IMR-90 (cell line): ENCODE measurements at places on chromosomes 2 and 18. TPM values are rescaled to one million over a fixed set of nuclear protein-coding genes. Genes with fewer than 3 reads are reported as not detected.

- peaks cover 3% of the 10 kb centered on the region; the same call in 1 of the 2 replicates for H3K4me1 ChIP-seq
- no peaks in the 10 kb centered on the region for H3K27me3 ChIP-seq
- DNase-seq: no peak
These were observed 3.7 kb upstream of the SERTAD2 start for GRCh38 chr2:64657411-64657810.

DNA sequence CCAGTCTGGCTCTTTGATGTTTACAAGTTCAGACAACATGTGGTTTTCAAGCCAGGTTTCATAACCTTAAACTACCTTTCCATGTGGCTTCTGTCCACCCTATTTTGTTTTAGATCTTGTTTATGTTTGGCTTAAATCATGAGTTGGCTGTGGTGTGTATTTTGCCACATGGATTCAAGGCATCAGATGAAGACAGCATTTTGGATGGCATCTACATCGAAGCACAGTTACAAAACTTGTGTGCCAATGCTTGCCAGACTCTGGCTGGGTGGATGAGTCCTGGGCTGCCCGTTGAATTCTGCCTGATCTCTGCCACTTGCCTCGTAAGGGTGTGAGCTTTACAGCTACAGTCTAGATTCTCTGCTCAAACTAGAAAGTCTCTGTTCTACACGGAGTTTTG lies 335.3 kb downstream of the MYCN start:
- no peak overlapping the region for H3K4me3 ChIP-seq
- H3K27me3 ChIP-seq: no peaks in the 10 kb centered on the region
- H3K4me1 ChIP-seq: no peaks in the 10 kb centered on the region
- no peaks in the 10 kb centered on the region for H3K36me3 ChIP-seq
- no peak for DNase-seq
- H3K27ac ChIP-seq: no peak overlapping the region

- no peak overlapping the region for H3K4me3 ChIP-seq
- H3K27ac ChIP-seq: no peak overlapping the region
- no peaks in the 10 kb centered on the region for H3K27me3 ChIP-seq
- H3K4me1 ChIP-seq: peaks cover 2% of the 10 kb centered on the region; the same call in 1 of the 2 replicates
- peaks cover 59% of the 10 kb centered on the region for H3K36me3 ChIP-seq
These were observed 18.3 kb downstream of the CCT7 start for GRCh38 chr2:73252238-73253027.

- no peak for DNase-seq
- no peaks in the 10 kb centered on the region for H3K36me3 ChIP-seq
- H3K4me3 ChIP-seq: no peak overlapping the region
- H3K4me1 ChIP-seq: no peaks in the 10 kb centered on the region
- no peak overlapping the region for H3K27ac ChIP-seq
These were observed 178.0 kb upstream of the SPOPL start for GRCh38 chr2:138323382-138324067.

- no peak overlapping the region for H3K27ac ChIP-seq
- H3K27me3 ChIP-seq: no peaks in the 10 kb centered on the region
- H3K36me3 ChIP-seq: no peaks in the 10 kb centered on the region
These were observed 47.3 kb downstream of the CD8B2 start for GRCh38 chr2:106534471-106534870.

DNA sequence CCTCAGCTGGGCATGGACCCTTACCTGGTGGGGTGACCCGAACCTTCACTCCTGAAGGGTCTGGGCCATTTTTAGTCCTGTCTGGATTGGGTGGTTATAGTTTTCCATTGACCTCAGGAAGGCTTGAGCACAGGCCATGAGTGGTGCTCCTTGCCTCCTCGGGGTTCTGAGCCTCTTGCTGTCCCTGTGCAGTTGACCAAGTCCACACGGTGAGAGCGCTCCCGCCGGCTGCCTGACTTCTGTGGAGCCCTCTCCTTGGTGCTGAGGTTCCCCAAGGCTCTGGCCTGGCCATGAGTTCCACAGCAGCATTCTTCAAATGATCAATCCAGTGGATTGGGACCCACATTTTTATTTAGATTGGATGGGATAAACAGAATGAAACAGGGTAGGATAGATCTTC lies 159.5 kb downstream of the SEPTIN10 start:
- peaks cover 52% of the 10 kb centered on the region for H3K36me3 ChIP-seq
- H3K4me1 ChIP-seq: no peaks in the 10 kb centered on the region
- H3K4me3 ChIP-seq: no peak overlapping the region
- DNase-seq: no peak

- no peak overlapping the region for H3K27ac ChIP-seq
- H3K4me1 ChIP-seq: no peaks in the 10 kb centered on the region
- no peak for DNase-seq
- peaks cover 9% of the 10 kb centered on the region for H3K27me3 ChIP-seq
These were observed 124.6 kb downstream of the VIT start for GRCh38 chr2:36820942-36821605.

- no peak overlapping the region for H3K4me3 ChIP-seq
- no peaks in the 10 kb centered on the region for H3K36me3 ChIP-seq
These were observed 137.8 kb upstream of the SKOR2 start for GRCh38 chr18:47389210-47389609.

DNA sequence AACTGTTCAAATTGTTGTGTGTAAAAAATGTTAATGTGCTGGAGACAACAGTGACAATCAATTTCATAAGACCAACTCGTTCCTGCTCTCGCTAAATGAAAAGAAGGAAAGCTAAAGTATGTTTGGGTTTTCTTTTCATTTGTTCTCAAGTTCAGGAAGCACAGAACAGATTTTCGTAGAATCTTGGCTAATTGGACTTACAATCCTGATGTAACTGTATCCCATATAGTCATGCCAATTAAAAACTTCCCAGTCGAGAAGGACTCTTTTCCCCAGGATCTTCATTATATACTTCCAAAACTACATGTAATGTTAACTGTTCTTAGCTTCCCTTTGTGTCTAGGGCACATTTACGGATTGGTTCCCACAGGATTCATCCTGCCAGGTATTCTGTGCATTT lies 135.4 kb upstream of the ITGB6 start:
- H3K4me1 ChIP-seq: peaks cover 35% of the 10 kb centered on the region
- DNase-seq: no peak
- no peak overlapping the region for H3K4me3 ChIP-seq
- H3K36me3 ChIP-seq: peaks cover 5% of the 10 kb centered on the region
- H3K27ac ChIP-seq: no peak overlapping the region

- H3K4me3 ChIP-seq: no peak overlapping the region
- H3K27me3 ChIP-seq: no peaks in the 10 kb centered on the region; the same call in 1 of the 2 replicates
- H3K27ac ChIP-seq: no peak overlapping the region
- no peak for DNase-seq
These were observed 254.7 kb downstream of the VAPA start for GRCh38 chr18:10168477-10168876.

DNA sequence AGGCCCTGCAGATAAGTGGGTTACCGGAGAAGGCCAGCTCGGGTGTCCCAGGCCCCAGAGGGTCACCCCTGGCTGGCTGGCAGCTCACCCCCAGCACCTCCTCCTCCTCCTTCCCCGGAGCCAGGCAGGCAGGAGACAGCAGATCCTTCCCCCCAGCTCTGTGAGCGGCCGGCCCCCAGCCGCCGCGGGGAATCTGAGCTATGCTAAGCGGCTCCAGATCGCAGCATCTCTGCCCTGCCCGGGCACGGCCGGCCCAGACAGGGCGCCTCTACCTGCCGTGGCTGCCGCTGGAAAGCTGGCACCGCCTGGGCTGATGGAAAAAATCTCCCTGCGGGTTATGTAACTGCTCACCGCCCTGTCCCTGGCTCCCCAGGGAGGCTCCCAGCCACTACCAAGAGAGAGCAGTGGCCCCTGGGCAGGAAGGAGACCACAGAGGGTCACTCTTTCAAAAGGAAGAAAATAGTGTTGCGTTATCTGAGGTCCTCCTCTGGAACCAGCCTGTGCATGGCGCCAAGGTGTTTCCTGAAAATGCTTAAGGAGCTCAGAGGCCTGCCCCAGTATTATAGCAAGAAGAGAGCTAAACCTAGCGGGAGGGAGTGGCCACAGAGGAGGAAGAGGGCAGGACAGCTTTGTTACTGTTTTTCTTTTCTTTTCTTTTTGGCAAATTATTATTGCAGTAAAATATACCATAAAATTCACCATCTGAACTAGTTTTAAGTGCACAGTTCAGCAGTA lies 179.0 kb downstream of the SMAD7 start:
- no peak for DNase-seq
- no peaks in the 10 kb centered on the region for H3K27me3 ChIP-seq
- no peak overlapping the region for H3K27ac ChIP-seq
- H3K4me1 ChIP-seq: peaks cover 9% of the 10 kb centered on the region
- H3K36me3 ChIP-seq: peaks cover 48% of the 10 kb centered on the region

DNA sequence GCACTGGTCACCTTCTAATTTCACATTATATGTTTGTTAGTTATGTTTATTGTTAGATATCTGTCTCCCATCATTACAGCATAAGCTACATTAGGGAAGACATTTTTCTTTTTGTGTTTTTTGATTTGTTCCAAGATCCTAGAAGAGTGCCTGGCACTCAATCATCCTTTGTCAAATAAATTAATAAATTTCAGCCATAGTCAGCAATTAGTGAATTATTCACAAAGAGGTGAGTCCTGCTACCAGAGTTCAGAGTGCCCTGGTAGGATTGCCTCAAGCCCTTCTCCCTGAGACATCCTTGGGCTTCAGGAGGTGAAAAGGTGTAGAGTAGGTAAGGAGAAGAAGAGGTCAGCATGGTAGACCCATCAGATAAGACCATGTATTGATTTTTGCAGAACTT lies 186.2 kb upstream of the CTAGE1 start:
- H3K4me3 ChIP-seq: no peak overlapping the region
- no peaks in the 10 kb centered on the region for H3K27me3 ChIP-seq
- DNase-seq: no peak
- peaks cover 9% of the 10 kb centered on the region for H3K4me1 ChIP-seq

GRCh38 chr18:31209041-31209440 lies 46.4 kb upstream of the DSC1 start:
- H3K4me3 ChIP-seq: no peak overlapping the region
- H3K4me1 ChIP-seq: no peaks in the 10 kb centered on the region
- H3K36me3 ChIP-seq: no peaks in the 10 kb centered on the region
- H3K27me3 ChIP-seq: no peaks in the 10 kb centered on the region
- H3K27ac ChIP-seq: no peak overlapping the region

- H3K4me3 ChIP-seq: no peak overlapping the region
- no peak for DNase-seq
- no peaks in the 10 kb centered on the region for H3K36me3 ChIP-seq
- no peaks in the 10 kb centered on the region for H3K27me3 ChIP-seq
- no peak overlapping the region for H3K27ac ChIP-seq
- peaks cover 39% of the 10 kb centered on the region for H3K4me1 ChIP-seq
These were observed 138.9 kb upstream of the HAAO start for GRCh38 chr2:42931146-42931817.

DNA sequence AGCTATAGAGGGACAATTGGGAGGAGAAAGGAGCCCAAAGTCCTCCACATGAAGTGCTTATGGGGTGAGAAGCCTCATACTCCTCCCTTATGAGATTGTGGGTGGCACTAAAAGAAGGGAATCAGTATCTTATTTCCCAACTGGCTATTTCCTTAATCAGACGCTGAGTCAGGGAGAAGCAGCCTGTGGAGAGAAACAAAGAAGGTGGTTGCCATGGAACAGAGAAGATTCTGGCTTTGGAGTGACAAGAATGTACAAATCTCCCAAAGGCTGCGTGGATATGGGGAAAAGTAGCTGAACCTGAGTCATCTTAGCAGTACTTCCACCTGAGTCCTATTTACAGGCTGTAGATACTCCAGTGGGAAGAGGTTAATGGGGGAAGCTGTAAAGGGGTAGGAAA lies 115.8 kb upstream of the CWC22 start:
- DNase-seq: peak; percentile 62
- no peaks in the 10 kb centered on the region for H3K36me3 ChIP-seq
- H3K27me3 ChIP-seq: no peaks in the 10 kb centered on the region
- H3K4me1 ChIP-seq: 0 out of 2 replicates have a peak, but pooled peaks cover 2% of the 10 kb centered on the region

- H3K4me3 ChIP-seq: peak overlapping the region; percentile 93
- H3K4me1 ChIP-seq: no peaks in the 10 kb centered on the region
- H3K27me3 ChIP-seq: no peaks in the 10 kb centered on the region
- H3K36me3 ChIP-seq: no peaks in the 10 kb centered on the region
These were observed 784 bp downstream of the WDR33 start for GRCh38 chr2:127810156-127810618.

GRCh38 chr18:5214583-5215351 lies 17.7 kb upstream of the AKAIN1 start:
- H3K27ac ChIP-seq: no peak overlapping the region
- no peak overlapping the region for H3K4me3 ChIP-seq
- H3K4me1 ChIP-seq: no peaks in the 10 kb centered on the region
- H3K27me3 ChIP-seq: no peaks in the 10 kb centered on the region
- H3K36me3 ChIP-seq: no peaks in the 10 kb centered on the region

- no peaks in the 10 kb centered on the region for H3K36me3 ChIP-seq
- no peaks in the 10 kb centered on the region for H3K27me3 ChIP-seq
- DNase-seq: no peak
- no peak overlapping the region for H3K27ac ChIP-seq
- H3K4me1 ChIP-seq: no peaks in the 10 kb centered on the region
These were observed 25.3 kb downstream of the LCLAT1 start for GRCh38 chr2:30472326-30472725.

- no peak overlapping the region for H3K27ac ChIP-seq
- H3K27me3 ChIP-seq: no peaks in the 10 kb centered on the region
- no peaks in the 10 kb centered on the region for H3K4me1 ChIP-seq
- H3K36me3 ChIP-seq: no peaks in the 10 kb centered on the region
- no peak overlapping the region for H3K4me3 ChIP-seq
These were observed 256.2 kb downstream of the TSN start for GRCh38 chr2:122011493-122012270.

DNA sequence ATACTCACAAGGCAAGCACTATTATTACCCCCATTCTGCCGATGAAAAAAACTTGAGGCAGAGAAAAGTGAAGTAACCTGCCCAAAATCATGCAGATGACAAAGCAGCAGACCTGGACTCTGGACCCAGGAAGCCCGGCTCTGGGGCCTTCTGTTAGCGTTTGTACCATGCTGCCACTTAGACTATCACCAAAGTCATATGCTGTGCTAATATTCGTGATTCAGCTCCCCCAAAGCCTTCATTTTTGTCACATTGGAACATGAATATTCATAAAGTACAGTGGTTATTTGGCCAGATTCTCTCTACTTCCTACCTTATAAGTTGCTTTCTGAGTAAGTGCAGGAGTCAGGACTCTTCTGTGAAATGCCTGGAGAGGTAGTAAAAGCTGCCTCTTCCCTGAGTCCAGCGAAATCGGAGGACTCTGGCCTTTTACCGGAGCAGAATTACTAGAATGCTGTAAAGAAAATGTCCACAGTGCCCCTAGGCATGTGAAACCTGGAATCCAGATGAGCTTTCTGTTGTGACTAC lies 86.7 kb downstream of the FTCDNL1 start:
- H3K36me3 ChIP-seq: no peaks in the 10 kb centered on the region
- H3K27me3 ChIP-seq: peaks cover 3% of the 10 kb centered on the region; the same call in 1 of the 2 replicates
- H3K4me1 ChIP-seq: no peaks in the 10 kb centered on the region
- H3K4me3 ChIP-seq: no peak overlapping the region
- no peak overlapping the region for H3K27ac ChIP-seq

DNA sequence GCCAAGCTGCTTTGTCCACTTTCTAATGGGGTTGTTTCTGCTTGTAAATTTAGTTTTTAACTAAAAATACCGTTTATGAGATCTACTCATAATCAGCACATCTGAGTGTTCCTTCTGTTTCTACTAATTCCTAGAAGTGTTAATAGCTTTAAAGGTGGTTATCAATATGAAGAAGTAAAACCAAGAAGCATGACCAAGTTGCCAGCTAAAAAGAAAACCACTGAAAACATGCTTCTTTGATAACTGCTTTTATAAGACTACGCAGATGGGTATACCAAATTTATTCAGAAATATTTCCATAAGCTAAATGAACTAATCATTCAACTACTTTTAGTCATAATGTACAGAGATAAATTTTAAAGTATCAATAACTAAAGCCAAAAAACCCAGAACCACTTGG lies 101.8 kb downstream of the C2orf74 start:
- no peaks in the 10 kb centered on the region for H3K27me3 ChIP-seq
- no peaks in the 10 kb centered on the region for H3K4me1 ChIP-seq
- DNase-seq: no peak

Gene IL37
- total RNA-seq: not detected in 2 replicates

Gene C18orf54
- total RNA-seq: 3.0 and 5.6 TPM in 2 replicates

Gene WDR35
- 8.1 and 12.2 TPM in 2 replicates for total RNA-seq

Gene SPHKAP
- not detected in 2 replicates for total RNA-seq

Gene TUBB8B
- total RNA-seq: not detected in 2 replicates

Gene AOX1
- total RNA-seq: 57.2 and 59.9 TPM in 2 replicates

Gene CHRNG
- not detected in 2 replicates for total RNA-seq
